ENCODE measurements at places on chromosomes 2 and 18.

DNA sequence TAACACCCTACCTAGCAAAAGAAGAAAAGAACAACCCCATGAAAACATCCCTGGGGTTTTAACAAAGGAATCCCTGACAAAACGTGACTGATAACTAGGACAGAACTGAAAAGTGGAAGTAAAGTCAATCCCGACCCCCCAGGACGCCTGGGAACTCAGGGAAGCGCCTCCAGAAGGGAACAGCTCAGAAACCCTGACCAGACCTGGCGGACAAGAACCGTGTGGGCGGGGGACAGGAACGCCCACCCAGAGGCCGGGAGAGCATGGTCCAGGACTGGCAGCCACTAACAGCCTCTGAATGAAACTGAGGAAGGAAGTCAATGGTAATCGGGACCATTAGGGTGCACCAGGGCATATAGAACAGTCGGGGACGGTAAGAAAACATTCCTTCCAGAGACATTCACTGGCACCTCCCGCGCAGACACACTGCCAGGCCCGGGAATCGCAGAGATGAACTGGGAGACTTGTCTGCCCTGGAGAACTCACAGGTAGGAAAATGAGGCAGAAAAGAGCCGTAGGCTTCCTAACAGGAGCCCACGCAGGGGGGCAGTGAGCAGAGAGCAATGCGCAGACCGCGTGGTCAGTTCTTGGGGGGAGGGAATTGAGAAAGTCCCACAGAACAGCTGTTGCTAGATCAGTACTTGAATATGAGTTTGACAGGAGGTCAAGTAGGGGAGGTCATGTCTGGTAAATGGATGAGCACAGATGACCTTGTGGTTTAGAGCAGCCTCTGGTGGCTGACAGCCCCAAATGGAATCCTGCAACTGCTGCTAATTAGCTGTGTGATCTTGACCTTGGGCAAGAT is 1.3 kb upstream of the TBC1D8 start:
- peak; percentile 35 for DNase-seq

DNA sequence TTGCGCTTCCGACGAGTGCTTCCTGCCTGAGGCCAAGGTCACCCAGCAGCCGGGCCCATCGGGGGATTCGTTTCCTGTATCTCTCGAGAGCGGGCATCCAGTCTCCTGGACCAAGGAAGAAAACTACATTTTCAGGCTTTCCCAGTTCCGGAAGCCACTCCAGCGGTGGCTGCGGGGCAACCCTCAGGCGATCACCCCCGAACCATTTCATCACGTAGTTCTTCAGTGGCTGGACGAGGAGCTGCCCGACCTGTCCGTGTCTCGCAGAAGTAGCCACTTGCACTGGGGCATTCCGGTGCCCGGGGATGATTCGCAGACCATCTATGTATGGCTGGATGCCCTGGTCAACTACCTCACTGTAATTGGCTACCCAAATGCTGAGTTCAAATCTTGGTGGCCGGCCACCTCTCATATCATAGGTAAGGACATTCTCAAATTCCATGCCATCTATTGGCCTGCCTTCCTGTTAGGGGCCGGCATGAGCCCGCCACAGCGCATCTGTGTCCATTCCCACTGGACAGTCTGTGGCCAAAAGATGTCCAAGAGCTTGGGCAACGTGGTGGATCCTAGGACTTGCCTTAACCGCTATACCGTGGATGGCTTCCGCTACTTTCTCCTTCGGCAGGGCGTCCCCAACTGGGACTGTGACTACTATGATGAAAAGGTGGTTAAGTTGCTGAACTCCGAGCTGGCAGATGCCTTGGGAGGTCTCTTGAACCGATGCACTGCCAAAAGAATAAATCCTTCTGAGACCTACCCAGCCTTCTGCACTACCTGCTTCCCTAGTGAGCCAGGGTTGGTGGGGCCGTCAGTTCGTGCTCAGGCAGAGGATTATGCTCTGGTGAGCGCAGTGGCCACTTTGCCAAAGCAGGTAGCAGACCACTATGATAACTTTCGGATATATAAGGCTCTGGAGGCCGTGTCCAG is 1.0 kb downstream of the MARS2 start:
- DNase-seq, result no peak

- DNase-seq, result peak; percentile 81
These were observed at the start of gene RAB12 for GRCh38 chr18:8608795-8609658. Gene RAB12 (plus strand): TSS chr18:8609437. CDS start chr18:8609440, 3 bp downstream.

- peak; percentile 11 for DNase-seq
These were observed 125.3 kb upstream of the APCDD1 start for GRCh38 chr18:10329101-10329500.

GRCh38 chr2:237441605-237442274 is 27.8 kb upstream of the COL6A3 start:
- peak; percentile 74 for DNase-seq

GRCh38 chr2:38978296-38978903 is 88.7 kb downstream of the ARHGEF33 start:
- DNase-seq, result no peak

DNA sequence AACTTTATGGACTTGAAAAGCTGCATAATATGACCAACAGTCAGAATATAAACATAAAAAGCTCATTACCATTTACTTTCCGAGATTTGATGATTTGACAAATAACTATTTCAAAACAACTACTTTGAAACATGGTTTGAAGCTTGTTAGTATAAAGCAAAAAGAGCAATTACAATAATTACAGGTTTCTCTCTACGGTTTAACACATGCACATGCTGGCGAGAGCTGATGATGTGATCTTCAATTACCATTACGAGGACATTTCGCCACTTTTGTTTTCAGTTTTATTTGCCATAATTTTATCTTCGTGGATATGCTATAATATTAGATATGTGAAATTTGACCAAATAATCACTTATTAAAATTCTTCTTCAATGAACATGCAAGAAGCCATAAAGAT is 270.1 kb downstream of the TCF4 start:
- DNase-seq, result peak; percentile 31

GRCh38 chr2:64101141-64101591 is 43.1 kb downstream of the PELI1 start:
- DNase-seq, result peak; percentile 17

DNA sequence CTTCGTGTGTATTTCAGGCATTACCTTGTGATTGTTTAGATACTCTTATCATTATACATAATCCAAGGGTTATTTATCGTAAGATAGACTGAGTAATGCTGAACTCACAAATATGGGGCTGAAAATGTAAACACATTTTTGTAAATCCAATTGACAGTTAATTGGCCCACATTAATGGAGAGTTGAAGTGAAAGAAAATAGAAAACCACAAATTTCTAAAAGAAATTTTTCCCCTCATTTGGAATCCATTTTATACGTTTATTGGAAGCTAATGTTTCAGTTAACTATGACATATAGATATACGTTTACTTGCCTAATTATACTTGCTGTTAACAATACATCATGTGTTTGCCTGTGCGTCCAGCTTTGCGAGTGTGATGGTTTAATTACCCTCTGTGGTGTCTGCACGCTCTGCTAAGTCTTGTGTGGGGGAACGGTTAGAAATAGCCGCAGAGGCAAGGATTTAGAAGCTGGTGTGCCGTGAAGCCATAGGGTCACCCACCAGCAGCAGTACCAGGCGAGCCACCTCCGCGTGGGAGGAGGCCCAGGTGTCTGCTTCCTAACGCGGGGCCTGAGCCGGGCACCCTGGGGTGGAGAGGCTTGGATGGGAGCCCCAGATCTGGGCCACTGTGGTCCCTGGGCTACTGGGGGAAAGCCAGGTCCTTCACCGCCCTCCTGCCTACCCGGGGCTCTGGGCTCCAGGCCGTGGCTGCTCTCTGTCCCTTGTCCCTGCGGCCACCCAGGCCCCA is 38.0 kb downstream of the TSHZ1 start:
- DNase-seq, result no peak

DNA sequence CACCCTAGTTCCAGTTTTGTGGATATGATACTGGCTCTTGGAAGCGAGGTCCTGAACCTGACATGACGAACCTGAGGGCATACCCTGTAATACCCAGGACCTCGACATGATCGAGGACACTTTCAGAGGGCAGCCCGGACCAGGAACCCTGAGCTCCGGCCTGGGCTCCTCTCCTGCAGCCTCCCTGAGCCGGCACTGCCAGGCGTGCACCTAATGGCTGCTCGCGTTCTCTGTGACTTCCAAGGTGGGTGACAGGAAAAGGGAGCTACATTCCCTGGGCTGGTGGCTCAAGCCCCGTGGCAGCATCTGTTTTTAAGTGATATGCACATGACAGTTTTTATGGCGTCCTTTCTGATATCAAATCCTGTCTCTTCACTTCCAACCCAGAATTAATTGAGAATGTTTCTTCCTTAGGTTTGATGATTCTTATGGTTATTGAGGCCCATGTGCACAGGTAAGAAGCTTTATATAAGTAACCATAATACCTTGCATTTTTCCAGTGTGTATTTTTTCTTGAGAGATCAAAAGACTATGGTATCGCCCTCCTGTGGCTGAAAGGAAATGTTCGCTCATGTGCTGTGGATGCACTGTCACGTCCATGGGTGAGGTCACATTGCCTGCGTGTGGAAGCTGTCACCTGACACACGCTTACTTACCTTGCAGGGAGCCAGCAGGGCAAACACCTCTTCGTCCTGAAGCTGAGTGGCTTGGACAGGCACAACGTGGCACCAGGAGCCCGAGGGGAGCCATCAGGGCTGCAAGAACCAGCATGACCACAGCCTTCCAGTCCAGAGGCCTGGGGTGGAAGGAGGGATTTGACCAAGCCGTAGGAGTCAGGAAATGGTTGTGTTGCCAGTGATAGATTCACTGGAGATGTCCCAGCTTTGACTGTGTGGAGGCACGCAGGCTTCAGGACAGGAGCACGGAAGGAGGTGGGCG is 367.4 kb upstream of the MYT1L start:
- no peak for DNase-seq

- no peak for DNase-seq
These were observed 24.4 kb downstream of the SGPP2 start for GRCh38 chr2:222448748-222449181.
